ENCODE measurements at places on chromosomes 4 and X.

DNA sequence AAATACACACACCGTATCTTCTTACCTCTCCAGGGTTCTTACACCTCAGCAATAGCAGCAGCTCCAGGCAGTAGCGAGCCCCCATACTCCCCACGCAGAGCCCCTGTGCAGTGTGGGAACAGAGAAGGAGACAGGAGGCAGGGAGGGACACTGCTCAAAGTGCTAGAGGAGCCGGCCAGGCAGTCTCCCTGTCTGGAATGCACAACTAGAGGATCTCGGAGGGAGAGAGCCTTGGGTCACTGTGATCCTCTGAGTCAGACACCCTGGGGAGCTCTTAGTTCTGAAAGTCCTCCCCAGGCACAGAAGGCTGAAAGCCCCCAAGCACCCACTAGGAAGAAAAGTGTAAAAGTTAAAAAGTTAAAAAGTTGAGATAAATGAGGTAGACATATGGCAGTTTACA is 16.0 kb downstream of the AMELX start:
- DNase-seq = no peak

GRCh38 chrX:15158350-15158735 is 111.5 kb downstream of the ASB9 start:
- no peak for DNase-seq

DNA sequence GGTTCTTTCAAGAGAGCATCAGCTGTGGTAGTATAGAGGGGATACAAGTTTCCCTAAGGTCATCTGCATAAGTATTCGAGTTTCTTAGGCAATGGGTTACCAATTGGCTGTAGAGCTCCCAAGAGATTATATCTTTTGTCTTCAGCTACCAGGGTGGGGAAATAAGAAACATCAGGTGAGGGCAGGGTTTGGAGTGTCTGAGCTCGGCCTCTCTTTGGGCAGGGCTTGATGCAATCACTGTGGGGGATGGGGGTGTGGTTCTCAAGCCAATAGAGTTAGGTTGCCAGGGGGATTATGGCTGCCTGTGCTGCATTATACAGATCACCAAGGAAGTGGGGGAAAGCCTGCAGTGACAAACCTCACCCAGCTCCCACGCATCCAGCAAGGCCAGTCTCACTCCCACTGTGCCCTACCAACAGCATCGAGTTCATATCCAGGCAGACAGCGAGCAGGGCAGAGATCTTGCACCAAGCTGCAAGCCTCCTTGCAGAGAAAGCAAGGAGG is 172.1 kb upstream of the MAGEE2 start:
- DNase-seq = no peak

GRCh38 chr4:118180776-118181175 is 146.5 kb downstream of the NDST3 start:
- no peak for DNase-seq
